ENCODE measurements at places on chromosomes 11 and 22.
A peak's percentile ranks its signal among the peaks of the same experiment; 100 is the strongest.

DNA sequence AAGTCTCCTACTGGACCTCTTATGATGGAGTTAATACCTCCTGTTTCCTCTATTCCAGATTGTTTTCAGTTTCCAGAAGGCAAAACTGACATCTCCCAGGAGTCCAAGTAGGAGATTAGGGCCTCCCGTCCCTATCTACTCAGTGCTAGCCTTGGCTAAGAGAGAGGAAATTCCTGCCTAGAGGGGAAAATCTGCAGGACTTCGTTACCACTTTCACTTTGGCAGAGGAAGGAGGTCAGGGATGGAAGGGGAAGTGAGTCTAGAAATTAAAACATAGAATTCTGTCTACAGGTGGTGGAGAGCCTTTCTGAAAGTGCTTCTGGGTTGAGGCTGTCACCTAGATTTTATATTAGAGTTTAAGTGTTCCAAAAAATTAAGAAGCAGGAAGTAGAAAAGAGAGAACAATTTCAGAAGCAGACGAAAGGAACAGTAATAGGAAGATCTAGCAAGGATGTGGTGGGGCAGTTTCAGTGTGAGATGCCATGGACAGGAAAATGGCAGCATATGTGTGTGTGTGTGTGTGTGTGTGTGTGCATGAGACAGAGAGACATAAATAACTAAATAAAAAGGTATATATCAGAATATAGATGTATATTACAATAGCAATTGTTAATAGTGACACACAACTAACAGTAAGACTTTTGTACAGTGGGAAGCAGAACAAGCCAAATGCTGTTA is 2.4 kb upstream of the TRIM68 start:
- no peak for DNase-seq

DNA sequence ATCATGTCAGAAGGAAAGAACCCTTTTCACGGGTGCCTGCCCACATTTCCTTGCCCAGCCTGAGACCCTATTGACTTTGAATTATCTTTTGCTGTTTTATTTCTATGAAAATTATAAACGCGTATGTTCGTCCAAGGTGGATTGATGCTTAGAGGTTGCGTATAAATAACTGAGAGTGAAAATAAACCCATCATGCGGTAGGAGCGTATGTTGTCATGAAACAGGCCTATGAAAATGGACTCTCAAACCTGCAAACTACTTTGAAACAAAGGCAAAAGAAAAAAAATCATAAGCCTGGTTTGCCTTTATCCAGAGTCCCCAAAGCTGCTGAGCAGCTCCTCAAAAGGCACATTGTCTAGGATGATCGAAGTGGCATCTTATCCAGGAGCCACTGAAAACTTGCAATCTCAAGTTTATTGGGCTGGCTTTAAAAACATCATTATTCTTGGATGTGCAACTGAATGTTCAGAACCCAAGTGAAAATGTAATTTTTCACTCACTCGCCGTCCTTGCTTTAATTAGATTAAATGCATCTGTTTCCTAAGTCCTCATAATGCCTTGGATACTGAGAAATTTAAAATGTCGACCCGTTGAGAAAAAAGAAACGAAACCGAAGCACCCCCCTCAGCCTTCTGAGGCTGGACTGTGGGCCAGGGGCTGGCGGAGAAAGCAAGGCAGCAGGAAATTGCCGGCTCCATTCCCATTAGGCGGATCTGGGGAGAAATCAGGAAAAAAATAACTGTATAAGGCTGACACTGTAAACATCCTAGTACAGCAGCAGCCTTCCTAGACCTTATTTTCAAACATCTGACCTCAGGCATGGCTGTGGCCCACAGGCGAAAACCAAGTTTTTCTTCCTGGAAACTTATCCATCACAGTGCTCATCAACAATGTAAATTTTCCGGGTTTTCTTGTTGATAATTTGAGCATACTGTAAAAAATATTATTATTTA is 82.9 kb upstream of the PPARA start:
- no peak for DNase-seq

GRCh38 chr11:110130642-110131238 is 37.5 kb downstream of the ZC3H12C start:
- DNase-seq, result peak; percentile 60

- DNase-seq, result no peak
These were observed 47.2 kb downstream of the CCDC34 start for GRCh38 chr11:27315836-27316235.

- peak; percentile 98 for DNase-seq
These were observed 269.9 kb upstream of the SORL1-AS1 start for GRCh38 chr11:121722431-121723245.

GRCh38 chr22:26561756-26562417 is 28.0 kb downstream of the TPST2 start:
- no peak for DNase-seq

DNA sequence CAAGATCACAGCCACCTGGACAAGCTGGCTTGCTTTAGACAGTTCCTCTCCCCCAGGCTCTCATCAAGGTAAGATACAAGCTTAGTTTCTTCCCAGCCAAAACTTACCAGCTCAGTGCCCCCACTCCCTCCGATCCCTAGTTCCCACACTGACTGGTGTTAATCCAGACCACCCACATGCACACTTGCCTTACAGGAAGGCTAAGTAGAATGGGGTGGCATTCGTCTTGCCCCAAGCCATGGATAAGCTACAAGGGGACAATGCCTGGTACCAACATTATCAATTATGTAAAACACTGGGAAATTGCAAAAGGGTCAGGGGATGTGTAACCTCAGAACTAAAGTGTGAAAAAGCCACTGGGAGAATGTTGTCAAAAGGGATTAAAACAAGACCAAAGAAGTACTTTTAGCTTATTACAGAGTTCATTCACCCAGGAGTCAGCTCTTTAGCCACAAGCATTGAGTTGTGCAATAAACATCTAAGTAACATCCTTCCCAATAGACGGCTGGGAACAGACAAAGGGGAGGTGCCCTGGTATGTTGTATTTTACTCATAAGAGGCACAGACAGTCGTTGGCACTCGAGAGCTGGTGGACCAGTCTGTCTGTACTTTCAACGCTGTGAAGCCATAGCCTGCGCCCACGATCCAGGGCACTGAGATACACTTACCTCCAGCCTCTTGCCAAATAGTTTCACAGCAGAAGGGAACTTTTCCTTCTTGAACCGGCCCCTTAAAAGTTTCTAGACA is 1.1 kb downstream of the DHCR7 start:
- no peak for DNase-seq

DNA sequence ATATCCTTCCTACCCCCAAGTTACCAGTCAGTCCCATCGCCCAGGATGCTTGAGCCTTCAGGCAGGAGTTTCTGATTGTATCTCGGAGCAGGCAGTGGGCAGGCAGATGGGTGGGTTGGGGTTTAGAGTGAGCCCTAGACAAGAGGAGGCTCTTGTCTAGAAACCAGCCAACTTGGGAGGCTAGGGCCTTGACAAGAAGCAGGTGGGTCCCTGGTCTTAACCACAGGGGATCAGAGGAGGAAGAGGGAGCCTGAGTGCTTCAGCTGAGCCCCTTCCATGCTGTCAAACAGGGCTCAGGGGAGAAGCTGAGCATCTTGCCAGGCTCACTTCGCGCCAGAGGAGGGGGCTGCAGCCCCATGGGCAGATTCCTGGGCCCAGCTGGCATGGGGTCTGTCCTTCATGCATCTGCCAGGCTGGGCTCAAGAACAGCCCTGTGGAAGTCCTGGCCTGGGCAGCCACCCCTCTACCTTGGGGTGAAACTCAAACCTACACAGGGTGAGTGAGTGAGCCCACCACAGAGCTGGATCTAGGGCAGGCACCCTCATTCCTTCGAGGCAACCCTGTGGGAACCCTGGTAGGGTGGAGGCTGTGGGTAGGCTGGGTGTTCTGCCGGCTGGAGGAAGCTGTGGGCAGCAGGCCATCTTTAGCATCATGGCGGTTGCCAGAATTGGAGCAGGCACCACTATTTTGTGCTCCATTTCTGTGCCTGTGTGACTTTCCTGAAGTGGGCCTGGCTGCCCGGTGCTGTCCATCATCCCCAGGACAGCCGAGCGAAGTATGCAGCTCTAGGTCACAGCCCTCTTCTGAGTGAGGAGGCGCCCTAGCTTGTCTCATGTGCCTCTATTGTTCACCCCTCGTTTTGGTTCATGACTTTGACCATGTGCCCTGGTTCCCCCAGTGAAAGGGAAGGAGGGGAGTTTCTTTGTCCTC is 108.1 kb downstream of the MORC2 start:
- no peak for DNase-seq

- no peak for DNase-seq
These were observed 1.2 kb downstream of the KLHL35 start for GRCh38 chr11:75431533-75432525.

DNA sequence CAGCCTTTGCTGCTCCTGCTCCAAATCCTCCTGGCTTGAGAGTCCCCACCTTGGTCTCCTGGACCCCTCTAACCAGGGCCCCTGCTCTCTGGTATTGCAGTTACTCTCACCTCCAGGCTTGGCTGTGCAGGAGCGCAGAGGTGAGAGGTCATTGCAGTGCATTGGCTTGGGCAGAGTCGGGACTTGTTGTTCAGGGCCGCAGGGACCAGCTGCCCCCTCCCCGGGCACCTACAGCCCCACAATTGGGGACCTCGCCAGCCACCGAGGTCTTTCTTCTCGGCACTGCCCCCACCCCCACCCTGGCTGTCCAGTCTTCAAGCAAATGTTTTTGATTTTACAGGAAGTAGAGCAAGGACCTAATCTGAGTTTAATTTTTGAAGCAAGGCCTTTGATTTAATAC is 65.5 kb upstream of the FGF3 start:
- DNase-seq, result no peak

DNA sequence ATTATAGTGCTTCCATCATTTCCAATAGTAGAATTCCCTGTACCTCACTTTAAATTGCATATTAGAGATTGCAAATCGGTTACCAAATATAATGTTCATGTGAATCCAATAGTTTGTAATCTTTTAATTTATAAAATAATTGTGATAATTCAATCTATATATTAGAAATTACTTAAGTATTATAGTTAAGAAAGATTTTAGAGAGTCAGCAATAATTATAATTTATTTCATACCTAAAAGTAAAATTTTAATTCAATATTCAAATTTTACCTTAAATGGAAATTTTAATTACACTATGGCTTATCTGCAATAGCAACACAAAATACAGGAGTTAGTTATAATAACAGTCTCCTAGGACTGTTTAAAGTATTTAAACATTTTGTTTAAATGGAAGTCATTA is 13.5 kb downstream of the CCDC179 start:
- DNase-seq, result no peak

DNA sequence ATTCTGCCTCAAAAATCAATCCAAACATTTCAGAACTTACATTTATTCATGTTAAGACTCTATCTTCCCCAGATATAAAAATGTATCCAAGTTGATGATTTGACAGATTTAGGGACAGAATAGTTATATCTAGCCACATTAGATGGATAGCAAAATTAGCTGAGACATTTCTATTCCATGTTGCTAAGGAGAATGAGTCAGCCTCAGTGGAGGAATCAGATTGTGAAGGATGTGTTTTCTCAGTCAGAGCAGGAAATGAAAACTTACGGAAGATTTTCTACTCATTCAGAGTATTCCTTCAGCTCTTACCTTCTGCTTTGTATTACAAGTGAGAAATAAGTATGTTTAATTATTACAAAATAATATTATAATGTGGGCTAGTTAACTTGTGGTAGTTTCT is 556.3 kb upstream of the ANO3 start:
- DNase-seq, result peak; percentile 36

DNA sequence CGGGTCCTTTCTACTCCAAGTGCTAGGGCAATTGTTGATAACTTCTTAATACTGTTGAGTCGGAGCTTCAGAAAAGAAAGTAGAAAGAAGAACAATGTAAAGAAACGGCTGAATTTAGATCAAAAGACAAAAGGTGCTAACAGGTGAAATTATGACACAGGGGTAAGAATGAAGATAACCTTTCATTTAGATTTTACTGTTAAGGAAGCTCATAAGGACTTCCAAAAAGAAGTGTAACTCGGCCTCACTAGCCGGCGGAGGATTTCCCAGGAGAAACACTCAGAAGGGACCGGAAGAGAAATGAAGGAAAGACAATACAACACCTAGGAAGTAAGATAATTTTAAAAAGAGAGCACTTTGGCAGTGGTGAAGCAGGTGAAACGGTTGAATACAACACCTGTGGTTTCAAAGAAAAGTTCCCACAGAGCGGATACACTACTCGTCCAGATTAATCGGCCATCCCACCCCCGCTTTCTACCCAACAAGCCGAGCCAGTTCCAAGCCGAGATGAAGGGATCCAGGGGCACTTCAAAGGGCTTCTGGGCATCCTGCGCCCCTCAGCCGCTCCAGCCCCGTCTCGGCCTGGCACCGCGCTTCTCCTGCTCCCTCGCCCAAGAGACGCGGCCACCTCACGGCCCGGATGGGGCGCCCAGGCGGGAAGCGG is 737 bp downstream of the PPP2R1B start:
- DNase-seq, result no peak

- DNase-seq, result no peak
These were observed 498.6 kb upstream of the ISX start for GRCh38 chr22:34567367-34567766.

DNA sequence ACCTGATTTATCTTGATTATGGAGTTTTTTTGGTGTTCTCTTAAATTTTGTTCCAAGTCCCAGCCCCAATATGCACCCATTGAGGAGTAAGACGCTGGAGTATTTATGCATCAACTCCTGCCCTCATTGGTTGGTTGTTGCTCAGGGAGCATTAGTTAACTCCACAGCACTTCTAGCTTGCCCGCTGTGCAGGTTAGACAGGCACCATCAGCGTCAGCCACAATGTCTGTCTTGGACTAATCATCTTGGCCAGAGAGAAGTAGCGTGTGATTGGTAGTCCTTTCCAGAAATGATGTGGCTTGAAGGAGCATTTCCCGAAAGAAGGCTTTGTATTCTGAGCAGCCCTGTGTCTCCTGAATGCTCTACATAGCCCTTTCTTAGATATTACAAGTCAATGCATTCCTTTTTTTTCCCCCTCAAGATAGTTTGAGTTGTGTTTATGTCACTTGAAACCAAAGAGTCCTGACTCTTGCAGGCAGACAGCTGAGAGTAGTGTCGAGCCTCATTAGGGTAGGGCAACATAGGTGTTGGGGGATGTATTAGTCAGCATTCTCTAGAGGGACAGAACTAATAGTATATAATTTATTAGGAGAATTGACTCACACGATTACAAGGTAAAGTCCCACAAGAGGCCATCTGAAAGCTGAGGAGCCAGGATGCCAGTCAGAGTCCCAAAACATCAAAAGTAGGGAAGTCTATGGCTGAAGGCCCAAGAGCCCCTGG is 94.6 kb upstream of the RCN1 start:
- no peak for DNase-seq

DNA sequence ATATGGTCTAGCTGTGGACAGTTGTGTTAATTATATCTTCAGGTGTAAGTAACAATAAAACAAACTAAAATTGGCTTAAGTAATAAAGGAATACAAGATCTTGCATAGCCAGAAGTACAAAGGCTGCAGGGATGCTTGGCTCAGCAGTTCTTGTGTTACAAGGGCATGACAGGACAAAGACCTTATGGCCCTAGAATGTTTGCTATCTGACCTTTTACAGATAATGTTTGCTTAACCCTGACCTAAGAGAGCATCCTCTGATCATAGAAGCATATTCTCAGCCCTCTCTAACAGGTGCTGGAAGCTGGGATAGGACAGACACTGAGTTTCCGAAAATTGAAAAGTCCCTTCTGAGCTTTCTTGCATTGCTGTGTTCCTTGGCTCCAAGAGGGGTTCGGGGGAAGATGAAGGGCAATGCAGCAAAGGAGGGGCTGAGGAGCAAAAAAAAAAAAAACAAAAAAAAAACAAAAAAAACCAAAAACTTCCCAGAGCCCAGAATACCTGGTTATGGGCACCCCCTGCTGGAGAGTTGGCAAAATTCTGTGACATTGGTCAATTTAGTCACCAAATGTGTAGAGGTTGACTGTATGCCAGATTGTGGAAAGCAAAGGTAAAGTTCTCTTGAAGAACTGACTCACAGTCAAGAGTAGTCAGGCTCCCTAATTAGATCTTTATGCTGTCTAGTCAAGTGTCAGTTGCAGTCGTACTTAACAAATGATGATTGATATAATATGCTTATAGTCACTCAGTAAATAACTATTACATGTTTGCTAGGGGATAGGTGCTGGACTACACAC is 10.4 kb upstream of the HIKESHI start:
- DNase-seq, result peak; percentile 30

All from putamen (tissue), 1 donor.